T-helper 17 cell (primary cell): ENCODE measurements at places on chromosomes 1 and 21.

- DNase-seq = no peak
Measured at GRCh38 chr1:104932949-104933679, 1183.4 kb downstream of the AMY1C start.

DNA sequence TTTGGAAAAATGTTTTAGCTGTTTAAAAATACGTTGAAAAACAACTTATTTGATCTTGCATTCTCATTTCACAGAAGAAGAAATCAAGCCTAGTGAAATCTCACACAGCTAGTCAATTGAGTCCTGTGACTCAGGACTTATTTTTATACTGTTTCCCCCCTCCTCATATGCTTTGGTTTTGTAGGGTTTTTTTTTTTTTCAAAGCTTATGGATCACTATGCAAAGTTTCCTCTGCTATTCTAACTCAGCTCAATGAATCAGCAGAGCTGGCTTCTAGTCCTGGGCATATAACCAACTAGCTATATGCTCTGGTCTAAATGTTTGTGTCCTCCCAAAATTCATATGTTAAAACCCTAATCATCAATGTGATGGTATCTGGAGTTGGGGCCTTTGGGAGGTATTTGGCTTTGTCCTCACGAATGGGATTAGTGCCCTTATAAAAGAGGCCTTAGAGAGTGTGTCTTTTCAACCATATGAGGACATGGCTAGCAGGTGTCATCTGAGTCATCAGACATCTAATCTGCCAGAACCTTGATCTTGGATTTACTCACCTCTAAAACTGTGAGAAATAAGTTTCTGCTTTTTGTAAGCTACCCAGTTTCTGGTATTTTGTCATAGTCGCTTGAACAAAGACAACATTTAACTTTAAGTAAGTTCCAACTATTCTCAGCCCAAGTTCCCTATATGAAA, 317.2 kb upstream of the C1orf87 start:
- no peak for DNase-seq

DNA sequence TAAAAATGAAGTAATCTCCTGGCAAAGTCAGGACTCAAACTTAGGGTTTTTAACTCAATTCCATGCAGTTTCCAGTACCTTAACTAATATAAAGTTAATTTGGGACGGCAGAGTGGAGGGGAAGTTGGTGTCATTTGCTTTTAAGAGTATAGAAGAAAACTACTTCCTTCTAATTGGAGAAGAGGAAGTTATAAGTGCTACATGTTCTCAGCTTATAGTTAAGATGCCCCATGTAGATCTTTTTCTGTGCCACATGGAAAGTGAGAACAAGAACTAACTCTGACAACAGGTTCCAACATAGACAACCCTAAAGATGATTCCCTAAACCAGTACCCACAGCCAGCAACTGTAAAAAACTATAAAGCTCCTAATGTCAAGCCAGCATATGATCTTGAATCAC, 11.5 kb downstream of the RRAGC start:
- no peak for DNase-seq

DNA sequence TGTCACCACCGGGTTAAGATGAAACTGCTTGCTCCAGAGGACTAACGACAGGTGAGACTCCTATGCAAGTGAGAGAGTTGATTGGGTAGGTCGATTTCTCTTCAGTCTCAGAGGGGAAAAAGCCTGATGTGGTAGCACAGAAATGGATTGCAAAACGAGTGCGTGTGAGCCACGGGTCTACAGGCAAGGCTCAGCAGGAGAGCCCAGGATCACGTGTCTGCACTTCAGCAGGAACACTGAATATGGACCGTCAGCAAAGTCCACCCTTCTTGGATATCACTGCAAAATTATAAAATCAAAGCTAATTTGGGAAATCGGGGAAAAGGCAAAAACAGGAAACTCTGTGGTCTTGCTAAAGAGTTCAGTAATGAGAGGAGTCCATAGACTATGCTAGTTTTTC, 107.7 kb upstream of the ZNF648 start:
- DNase-seq = no peak

GRCh38 chr1:99731384-99731783, 35.1 kb downstream of the FRRS1 start:
- no peak for DNase-seq

- no peak for DNase-seq
Measured at GRCh38 chr1:203272633-203273205, 32.6 kb upstream of the BTG2 start.

DNA sequence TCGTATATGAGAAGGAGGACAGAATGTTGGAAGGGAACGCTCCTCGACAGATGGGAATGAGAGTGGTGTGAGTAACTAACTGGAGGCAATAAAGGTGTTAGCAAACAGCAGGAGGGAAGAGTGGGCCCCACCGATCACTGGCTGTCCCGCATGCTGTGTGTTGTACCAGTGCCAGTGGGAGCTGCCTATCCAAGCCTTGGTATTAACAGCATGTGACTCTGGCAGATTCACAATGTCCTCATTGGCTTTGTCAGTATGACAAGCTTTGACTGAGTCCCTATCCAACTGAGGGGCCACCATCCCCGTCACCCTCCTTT, 188.3 kb downstream of the NRIP1 start:
- DNase-seq = no peak

GRCh38 chr1:14543191-14543840, 55.2 kb upstream of the KAZN start:
- DNase-seq = no peak
